Endothelial cell (in vitro differentiated cells): ENCODE measurements at places on chromosomes 12 and 14. TPM values are rescaled to one million over a fixed set of nuclear protein-coding genes. Genes with fewer than 3 reads are reported as not detected.

GRCh38 chr14:54834727-54835126 is 67.9 kb downstream of the GCH1 start:
- H3K4me3 ChIP-seq, result no peak overlapping the region
- no peak overlapping the region for H3K27ac ChIP-seq
- DNase-seq, result no peak
- peaks cover 2% of the 10 kb centered on the region for H3K27me3 ChIP-seq
- peaks cover 4% of the 10 kb centered on the region for H3K36me3 ChIP-seq

The PLEKHD1 gene
- total RNA-seq, result 0.80 TPM

The OR6C2 gene
- not detected for total RNA-seq

DNA sequence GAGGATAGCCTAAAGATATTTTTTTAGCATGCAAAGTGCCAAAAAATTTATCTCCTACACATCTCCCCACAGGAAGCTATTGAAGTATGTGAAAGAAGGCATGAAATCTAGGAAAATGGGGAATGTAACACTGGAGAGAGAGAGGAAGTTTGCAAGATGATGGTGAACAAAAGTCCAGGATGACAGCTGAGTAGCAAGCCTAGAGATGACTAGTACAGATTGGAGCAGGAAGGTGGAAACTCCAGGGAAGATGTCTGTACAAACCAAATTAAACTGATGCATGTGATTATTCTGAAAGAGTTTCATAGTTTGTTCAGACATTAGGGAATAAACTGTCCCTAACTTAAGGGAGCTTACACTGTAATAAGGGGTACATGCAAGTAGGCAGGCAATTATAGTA is 99.3 kb downstream of the RAD51B start:
- H3K4me1 ChIP-seq, result no peaks in the 10 kb centered on the region
- peaks cover 4% of the 10 kb centered on the region for H3K27me3 ChIP-seq
- no peak overlapping the region for H3K4me3 ChIP-seq

- DNase-seq, result no peak
- no peak overlapping the region for H3K4me3 ChIP-seq
Observed at GRCh38 chr12:52912711-52913430, 8.0 kb upstream of the KRT8 start.
